ENCODE measurements at places on chromosomes 7 and 10.
A peak's percentile ranks its signal among the peaks of the same experiment; 100 is the strongest.

DNA sequence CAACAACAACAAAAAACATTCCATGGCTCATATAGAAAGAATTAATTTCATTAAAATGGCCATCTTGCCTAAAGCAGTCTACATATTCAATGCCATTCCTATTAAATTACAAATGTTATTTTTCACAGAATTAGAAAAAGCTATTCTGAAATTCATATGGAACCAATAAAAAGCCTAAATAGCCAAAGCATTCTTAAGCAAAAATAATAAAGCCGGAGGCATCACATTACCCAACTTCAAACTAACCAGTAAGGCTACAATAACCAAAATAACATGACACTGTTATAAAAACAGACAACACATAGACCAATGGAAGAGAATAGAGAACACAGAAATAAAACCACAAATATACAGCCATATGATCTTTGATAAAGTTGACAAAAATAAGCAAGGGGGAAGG lies 330.4 kb downstream of the KIF20B start:
- DNase-seq, result peak; percentile 17

GRCh38 chr10:81600185-81600584 lies 274.8 kb upstream of the NRG3 start:
- no peak for DNase-seq

DNA sequence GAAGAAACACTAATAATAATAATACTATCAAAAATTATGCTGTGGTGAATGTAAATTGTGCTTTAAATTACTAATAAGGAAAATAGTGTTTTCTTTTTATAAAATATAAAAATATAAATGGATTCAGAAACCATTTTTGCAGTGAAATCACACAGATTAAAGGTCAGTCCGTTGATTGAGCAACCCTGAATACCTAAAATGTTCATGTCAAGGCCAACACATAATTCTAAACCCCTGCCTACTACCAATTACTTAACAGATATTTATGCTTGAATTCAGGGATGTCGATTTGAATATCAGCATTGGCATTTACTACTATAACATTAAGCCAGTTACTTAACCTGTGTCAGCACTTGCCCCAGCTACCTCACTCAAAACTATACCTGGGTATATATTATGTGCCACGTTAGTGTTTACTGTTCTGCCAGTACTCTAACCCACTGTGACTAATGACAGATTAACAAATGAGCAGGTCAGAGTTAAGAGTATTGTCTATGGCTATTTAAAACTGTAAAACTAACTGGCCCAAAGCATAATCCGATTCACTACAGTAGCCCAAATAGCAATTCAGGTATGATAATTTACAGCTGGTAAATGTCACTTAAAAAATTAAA lies 165.0 kb downstream of the KMT2E start:
- no peak for DNase-seq

GRCh38 chr7:135519233-135519688 lies 9.4 kb upstream of the CNOT4 start:
- no peak for DNase-seq

GRCh38 chr10:15859509-15859905 lies 800 bp downstream of the MINDY3 start:
- no peak for DNase-seq
